T-helper 1 cell (primary cell): ENCODE measurements at places on chromosomes 11 and 22.

- DNase-seq, result no peak
Measured at GRCh38 chr22:37485395-37486223, 575 bp downstream of the MFNG start.

DNA sequence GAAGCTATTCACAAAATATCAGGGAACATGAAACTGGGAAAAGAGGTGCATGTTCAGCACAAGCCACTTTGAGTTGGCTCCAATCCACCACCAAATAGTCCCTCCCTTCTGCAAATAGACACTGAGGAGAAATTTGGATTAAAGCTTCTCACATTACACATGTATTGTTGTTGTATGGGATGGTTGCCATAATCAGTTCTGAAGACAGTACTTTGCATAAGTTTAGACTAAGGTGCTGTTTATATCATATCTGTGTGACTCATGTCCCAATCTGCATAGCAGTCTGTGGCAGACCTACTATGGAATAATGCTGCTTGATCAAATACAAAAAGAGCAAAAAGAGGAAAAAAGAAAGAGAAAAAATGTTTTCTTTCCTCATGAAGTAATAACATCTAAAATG, 376.7 kb upstream of the DDI1 start:
- no peak for DNase-seq

GRCh38 chr11:47325271-47326041, 27.0 kb downstream of the MYBPC3 start:
- DNase-seq, result no peak

GRCh38 chr11:67732045-67732787, 57.8 kb upstream of the ALDH3B2 start:
- DNase-seq, result peak; percentile 1

DNA sequence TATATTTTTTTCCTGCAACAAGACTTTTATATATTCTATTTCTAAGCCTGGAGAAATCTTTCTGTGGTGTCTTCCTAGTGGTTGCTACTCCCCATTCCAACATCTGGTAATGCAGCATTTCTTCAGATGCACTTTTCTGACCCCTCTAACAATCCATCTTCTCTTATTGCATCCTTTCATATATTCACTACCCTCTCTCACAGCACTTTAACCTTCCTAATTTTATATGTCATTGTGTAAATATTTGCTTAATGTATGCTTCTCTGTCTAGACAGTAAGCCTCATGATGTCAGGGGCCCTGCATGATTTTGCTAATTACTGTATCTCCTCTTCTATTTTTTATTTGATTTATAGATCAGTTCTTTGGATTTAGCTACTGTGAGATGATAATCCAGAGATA, 701.6 kb downstream of the KCNA4 start:
- no peak for DNase-seq

DNA sequence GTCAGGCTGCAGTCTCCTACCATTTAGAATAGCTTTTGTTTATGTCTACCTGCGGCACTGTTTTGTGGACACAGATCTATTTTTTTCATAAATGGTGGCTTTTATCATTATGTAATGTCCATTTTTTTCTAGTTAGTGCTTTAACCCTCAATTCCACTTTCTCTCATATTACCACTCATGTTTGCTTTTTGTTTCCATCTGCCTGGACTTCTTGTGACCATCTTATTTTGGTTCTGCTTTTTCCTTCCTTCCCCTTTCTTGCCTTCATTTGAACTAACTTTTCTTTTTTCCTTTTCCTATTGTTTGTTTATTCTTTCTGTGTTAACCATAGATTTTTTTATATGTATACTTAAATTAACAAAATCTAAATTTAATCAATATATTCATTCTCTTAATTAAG, 98.5 kb upstream of the SLC22A12 start:
- no peak for DNase-seq

GRCh38 chr11:10414659-10415058, 40.4 kb upstream of the AMPD3 start:
- peak; percentile 63 for DNase-seq

DNA sequence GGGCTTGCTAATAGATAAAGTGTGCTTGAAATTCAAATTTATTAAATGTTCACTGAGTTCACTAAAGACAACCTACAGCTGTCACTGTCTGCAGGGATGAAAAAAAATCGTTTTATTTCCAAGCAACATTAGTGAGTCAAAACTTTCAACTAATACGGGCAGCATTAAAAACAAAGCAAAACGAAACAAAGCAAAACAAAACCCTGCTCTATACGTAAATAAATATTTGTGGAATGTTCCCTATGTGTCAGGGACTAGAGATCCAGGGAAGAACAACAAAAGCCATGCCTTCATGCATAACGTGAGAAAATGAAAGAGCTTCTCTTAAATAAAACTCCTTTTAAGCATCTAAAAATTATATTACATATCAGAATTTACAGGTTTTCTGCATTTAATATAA, 553 bp downstream of the NAALAD2 start:
- no peak for DNase-seq

DNA sequence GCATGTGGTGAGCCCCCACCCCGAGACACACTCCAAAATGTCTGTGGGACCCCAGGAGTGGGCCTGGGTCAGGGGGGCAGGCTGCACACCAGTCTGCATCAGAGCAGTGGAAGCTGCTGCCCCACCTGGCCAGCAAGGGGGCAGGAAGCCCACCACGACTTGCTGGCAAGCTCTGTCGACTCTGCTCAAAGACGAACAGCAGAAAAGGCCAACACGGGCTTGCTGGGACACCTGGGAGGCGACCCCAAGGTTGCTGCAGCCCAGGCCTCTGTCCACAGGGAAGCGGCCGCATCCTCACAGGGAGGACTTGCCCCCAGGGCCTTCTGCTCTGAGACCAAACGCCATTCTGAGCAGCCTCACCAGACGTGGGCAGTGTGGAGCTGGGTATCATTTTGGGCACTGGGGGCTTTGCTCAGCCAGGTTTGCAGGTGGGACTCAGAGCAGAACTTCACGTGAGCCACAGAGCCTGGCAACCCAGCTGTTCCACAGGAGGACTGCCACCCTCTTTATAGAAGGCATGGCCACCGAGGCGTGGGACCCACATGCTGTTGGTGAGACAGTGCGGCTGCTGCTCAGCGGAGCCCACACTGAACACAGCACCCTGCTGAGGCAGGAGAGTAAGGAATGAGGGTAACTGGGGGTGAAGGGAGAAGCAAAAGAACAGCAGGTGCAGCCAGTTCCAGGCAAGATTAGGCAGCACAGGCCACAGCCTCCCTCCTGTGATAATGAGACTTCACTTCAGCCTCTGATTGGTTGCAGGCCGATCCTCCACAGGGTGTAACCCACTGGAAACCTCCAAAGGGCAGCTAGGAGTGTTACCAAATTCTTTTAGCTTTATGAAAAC, 11.0 kb downstream of the IL17REL start:
- no peak for DNase-seq

- no peak for DNase-seq
Measured at GRCh38 chr11:87353771-87354345, 316.1 kb downstream of the TMEM135 start.

GRCh38 chr11:27370374-27370773, 7.4 kb upstream of the CCDC34 start:
- no peak for DNase-seq

DNA sequence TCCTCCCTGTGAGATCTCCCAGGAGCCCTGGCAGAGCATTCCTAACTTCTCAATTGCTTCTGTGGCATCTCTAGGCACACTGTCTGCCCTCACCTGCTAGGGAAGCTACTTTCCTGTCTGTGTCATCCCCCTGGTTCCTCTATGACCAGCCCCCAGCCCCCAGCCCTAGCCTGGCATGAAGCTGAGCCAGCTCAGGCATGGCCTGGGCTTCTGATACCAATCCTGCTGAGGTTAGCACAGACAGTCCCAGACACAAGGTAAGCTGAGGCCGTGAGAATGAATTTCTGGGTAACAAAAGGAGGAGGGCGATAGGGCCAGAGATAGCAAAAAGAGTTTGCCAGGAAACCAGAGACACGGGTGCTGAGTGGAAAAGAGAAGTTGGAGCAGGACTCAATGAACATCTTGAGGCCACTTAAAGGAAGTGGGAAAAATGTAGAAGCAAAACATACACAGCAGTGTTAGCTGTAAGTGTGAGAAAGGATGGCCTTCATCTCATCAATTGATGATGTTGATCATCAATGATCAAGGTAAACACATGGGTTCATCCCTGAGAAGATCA, 87.6 kb upstream of the PICALM start:
- DNase-seq, result no peak

DNA sequence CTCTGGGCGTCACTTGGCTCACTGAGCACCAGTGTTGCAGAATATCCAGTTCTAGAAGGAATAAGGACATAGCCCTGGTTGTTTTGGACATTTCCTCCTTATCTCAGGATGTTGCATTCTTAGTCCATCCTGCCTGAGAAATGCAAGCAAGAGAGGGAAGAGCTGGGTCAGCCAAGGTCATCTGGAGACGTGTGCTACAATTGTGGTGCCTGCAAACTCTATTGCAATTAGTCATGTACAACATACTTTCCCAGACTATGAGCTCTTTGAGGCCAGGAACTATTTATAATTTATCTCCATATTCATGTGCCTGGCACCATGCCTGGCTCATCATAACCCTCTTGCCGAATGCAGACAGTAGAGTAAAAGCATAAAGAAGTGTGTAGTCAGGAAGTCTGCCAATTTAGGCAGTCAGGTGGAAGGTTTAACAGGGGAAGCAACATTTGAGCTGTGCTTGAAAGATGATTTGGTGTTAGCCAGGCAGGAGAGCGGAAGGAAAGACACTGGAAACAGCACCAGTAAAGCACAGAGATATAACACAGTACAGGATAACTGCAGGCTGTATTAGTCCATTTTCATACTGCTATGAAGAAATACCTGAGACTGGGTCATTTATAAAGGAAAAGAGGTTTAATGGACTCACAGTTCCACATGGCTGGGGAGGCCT, 129.4 kb upstream of the PAX6 start:
- no peak for DNase-seq

DNA sequence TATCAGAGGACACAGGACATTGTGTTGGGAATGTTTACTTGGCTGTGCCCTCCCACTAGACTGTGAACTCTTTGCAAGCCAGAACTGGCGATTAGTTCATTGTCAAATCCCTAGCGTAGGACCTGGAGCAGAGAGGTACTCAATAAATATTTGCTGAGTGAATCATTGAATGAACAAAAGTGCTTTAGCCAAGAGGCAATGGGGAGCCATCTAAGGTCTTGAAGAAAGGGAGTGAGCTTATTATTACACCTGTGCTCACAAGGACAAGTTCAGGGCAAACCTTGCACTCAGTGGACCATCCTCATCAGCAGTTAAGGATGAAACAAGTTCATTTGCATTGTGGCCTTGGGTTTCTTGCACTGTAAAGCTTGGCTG, 1.1 kb upstream of the RASSF10 start:
- no peak for DNase-seq

GRCh38 chr22:23791738-23792645, 5.2 kb downstream of the SMARCB1 start:
- DNase-seq, result no peak

DNA sequence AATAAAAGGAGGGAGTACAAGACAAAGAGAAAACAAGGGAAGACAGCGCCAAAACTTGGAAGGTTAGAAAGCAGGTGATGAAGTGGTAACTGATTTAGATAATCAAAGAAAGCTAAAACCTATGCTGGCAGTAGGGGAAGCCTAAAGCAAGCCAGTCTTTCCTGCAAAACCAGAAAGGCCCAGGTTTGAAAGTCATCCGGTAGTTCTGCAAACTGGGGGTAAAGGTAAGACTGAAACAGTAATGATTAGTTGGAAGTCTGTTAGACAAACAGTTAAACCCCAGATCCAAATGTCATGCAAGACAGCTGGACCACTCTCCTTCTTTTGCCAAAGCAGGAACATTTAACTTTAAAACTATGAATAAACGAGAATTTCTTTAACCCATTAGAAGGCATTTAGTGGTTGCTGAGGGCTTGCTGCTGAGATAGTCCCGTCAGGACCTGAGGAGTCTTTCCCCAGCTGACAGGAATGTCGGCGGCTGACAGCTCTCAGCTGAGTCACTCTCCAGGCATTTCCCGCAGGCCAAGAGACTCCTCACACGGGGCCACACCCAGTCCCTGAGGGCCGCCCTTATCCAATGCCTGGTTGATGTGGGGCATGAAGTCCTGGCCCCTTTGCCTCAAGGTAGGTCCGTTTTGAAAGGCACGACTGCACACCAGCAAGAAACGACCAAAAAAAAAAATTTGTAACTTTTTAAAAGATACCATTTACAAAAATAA, 36.3 kb upstream of the CFAP300 start:
- no peak for DNase-seq

GRCh38 chr22:32745251-32745995, 56.1 kb upstream of the TIMP3 start:
- no peak for DNase-seq
